ENCODE measurements at places on chromosomes 4 and X.

- no peak for DNase-seq
Observed at GRCh38 chr4:8160233-8160560, 1.6 kb upstream of the ABLIM2 start.

- DNase-seq, result no peak
Observed at GRCh38 chr4:80465238-80465637, 129.7 kb downstream of the CFAP299 start.

DNA sequence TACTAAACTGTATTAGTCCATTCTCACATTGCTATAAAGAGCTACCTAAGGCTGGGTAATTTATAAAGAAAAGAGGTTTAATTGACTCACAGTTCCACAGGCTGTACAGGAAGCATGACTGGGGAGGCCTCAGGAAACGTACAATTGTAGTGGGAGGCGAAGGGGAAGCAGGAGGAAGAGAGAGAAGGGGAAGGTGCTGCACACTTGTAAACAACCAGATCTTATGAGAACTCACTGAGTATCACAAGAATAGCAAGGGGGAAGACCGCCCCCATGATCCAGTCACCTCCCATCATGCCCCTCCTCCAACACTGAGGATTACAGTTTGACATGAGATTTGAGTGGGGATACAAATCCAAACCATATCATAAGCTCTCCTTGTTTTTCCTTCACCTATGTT is 40.9 kb downstream of the RPA4 start:
- DNase-seq, result no peak

DNA sequence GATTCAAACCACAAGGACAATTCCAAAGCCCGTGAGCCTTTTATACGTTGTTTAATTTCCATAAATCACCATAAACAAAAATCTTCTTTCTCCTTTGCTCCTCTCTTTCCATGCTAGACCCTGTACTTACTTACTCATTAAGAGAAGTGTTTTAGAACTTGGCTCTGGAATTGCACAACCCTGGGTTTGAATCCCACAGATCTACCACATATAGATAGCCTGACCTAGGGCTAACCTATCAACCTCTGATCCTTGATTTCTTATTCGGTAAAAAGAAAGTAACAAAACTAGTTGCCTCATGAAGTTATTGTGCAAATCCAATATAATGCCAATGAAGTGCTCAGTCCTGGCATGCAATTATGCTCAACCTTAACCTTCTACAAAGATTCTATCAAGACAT is 68.8 kb downstream of the ZAR1 start:
- no peak for DNase-seq

GRCh38 chrX:85666471-85666870 is 287.0 kb upstream of the POF1B start:
- DNase-seq, result no peak

GRCh38 chr4:141999446-142000143 is 363.2 kb downstream of the IL15 start:
- no peak for DNase-seq

- no peak for DNase-seq
Observed at GRCh38 chr4:23298371-23298770, 591.5 kb downstream of the PPARGC1A start.

- no peak for DNase-seq
Observed at GRCh38 chrX:110402850-110403221, 44.2 kb downstream of the RTL9 start.

GRCh38 chrX:153573984-153574383 is 25.0 kb downstream of the CCNQ start:
- no peak for DNase-seq

DNA sequence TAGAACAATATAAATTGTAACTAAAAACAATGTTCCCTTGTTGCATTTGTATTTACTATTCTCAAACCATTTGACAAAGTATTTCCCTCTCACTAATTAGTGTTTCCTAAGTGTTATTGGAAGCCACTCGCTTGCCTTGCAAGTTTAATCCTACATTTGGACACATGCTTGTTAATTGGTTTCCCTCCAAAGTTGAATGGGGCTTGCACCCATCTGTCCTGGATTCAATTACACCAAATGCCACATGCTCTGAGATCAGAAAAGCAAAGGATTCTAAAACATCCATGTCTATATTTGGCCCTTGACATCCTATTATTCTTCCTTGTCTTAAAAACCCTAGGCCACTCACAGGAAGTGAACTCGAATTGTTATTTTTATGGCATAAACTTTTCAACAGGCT is 146.6 kb downstream of the AMELX start:
- no peak for DNase-seq

- DNase-seq, result no peak
Observed at GRCh38 chrX:74521961-74522751, 92.3 kb downstream of the RLIM start.

DNA sequence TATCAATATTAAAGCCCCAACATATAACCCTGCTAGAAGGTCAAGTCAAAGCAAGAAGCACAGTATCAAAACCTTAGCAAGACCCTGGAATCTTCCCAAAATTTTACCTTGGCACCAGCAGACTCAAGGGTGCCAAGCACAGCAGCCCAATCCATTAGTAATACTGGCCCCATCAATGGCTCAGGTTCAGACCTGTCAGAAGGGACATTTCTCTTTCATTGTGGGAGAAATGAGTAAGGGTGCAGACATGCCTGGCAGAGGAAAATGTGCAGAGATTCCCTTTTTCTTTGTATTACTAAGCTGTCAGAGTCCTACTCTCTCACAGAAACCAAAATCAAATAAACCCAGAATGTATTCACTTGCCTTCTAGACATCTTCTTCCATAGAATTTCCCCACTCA is 203.9 kb downstream of the EVC2 start:
- DNase-seq, result no peak

- DNase-seq, result no peak
Observed at GRCh38 chr4:165631912-165632311, 241.1 kb upstream of the TLL1 start.

DNA sequence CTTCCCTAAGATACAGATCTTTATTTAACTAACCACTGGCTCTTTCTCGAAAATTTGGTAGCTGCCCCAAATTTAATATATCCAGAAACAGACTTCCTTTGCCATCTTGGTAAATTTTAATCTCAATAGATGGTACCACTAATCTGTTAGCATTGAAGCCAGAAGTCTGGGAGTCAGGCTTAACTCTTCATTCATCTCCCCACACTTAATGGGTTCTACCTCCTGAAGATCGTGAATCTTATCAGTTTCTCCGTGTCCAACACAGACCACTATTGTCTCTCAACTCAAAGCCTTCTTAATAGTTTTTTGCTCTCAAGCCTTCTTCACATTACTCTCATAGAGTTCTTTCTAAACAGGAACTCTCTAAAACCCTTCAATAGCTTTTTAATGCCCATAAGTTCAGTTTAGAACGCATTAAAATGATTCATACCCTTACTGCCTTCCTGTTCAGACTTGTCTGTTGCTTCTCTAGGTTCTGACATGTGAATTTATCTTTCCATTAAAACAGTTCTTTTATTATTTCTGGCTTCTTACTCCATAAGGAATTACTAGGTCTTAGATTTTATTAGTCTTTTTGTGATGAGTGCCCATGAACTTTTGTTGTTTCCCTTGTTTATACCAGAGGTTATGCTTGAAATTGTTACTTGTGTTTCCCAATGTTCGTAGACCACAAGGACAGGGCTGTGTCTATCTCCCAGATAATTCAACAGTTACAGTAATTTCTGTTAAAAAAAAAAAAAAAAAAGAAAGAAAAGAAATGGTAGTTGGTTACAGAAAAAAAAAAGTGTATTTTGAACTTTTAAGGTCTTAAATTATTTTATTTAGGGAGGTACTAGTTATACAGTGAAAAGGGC is 54.7 kb downstream of the SMARCAD1 start:
- DNase-seq, result no peak

- DNase-seq, result no peak
Observed at GRCh38 chr4:41364876-41365275, 108.1 kb downstream of the UCHL1 start.

GRCh38 chrX:8306291-8306925 is 135.3 kb upstream of the VCX2 start:
- no peak for DNase-seq

- DNase-seq, result no peak
Observed at GRCh38 chrX:43333543-43333942, 322.6 kb upstream of the MAOA start.

DNA sequence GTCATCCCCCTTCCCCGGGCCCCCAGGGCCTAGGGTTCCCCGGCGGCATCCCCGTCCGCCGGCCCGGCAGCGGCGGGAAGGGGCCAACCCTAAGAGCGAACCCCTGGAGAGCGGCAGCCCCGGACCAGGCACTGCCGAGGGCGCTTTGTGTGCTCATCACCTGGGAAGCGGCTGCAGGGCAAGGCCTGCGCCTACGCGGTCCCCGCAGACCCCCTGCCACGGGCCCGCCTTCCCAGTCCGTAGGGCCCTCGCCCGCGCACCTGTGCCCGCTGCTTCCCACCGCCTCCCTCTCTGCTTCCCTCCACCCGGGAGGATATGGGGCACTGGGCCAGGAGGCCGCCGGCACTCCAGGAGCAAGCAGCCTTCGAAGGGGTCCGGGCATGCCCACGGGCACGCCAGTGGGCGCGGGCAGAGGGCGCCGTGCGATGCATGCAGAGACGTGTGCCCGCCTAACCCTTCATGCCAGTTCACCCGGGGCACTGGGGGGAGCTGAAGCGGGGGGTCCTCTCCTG is 2.6 kb downstream of the FLNA start:
- DNase-seq, result no peak

- peak; percentile 14 for DNase-seq
Observed at GRCh38 chrX:96407501-96407900, 277.1 kb upstream of the DIAPH2 start.

DNA sequence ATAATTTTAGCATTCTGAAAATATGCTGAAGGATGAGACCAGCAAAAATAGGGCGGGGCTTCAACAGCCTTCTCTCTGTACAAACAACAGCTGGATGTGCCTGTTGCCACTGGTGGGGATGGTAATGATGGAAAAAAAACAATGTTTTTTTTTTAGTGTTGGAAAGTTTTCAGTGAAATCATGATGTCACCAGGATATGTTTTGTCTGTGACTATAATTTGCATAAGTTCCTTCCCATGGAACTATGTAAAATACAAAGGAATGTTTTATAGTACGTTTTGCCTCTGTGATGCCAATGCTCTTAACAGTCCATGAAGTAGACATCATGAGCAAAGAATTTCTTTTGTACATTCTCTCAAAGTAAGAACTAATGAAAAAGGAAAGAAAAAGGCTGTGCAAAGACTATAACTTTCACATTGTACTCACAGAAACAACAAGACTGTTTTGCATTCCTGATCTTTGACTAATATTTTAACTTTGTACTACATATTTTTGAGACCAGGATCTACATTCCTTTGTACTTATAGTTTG is 589.7 kb downstream of the SPRY1 start:
- DNase-seq, result peak; percentile 70

DNA sequence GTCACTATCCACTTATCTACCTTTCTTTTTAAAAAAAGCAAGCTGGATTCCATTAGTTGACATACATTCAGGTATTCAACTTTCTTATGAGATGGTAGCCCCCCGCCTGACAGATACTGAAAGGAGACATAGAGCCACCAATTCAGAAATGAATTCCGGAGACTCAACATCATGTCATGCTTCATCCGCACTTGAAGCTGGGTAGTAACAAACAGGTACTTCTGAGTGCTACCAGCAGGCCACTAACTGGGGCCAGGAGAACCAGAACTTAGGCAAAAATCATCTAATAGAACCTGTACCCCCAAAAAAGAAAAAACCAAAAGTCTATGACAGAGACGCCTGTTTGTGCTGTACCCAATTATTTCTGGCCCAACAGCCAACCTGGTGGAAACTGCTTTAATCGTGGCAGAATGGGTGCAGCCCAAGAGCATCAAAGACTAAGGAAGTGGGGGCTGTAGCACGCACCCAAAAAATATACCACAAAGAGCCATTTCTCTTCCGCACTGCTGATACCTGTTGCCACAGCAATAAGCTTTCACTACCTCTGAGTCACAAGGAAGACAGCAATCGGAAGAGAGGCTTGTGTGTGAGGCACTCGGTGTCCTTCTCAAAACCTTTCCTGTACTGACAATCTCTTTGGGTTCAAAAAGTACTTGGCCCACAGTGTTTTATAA is 84.8 kb downstream of the AFAP1 start:
- no peak for DNase-seq
